ENCODE measurements at places on chromosomes 4 and X.

DNA sequence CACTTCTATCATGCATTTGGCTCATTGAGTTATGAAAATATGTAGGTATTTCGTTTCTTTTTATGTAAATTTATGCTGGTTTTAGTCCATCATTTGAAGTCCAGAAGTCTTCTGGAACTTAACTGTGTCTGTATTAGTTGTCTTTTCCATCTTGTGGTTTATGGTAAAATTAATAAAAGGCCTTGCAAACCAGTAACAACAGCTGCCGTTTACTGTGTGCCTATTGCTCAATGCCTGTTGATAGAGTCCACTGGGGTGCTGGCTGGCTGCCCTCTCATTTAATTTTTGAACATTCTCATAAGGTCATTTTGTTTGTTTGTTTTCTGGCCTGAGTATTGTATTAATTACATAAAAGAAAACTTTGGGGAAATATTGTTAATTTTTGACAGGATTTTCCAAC lies 98.0 kb downstream of the NAA11 start:
- DNase-seq = no peak

- DNase-seq = no peak
Observed at GRCh38 chr4:189874591-189874990, 66.1 kb upstream of the FRG1 start.

- DNase-seq = no peak
Observed at GRCh38 chrX:71910643-71910985, at the start of gene NHSL2. Gene NHSL2 (plus strand): TSS chrX:71910845.

GRCh38 chr4:74365761-74366160 lies 816 bp downstream of the EREG start:
- DNase-seq = no peak

- no peak for DNase-seq
Observed at GRCh38 chrX:39507034-39507433, 590.7 kb downstream of the BCOR start.

- no peak for DNase-seq
Observed at GRCh38 chr4:73862322-73862721, 6.9 kb upstream of the CXCL1 start.

All from thoracic aorta (tissue), 2 donors.